ENCODE measurements at places on chromosomes 7 and 10.
A peak's percentile ranks its signal among the peaks of the same experiment; 100 is the strongest.

DNA sequence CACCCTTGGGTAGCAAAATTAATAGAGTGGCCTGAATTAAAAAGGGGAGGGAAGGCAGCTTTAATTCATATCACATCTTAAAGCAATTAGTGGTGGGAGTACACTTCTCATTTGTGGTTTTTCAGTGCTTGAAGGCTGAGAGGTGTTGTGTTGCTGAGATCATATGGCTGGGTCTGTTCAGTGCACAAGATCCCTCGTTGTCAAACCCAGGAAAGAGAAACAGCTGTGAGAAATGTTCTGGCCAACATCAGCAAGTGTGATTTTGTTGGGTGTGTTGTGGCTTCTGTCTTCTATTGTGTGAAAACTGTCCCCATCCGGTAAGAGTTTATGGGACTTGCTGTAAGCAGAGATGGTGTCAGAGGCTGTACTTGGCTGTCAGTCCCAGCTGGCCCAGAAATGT, 197.9 kb upstream of the BMPER start:
- DNase-seq, result no peak

- no peak for DNase-seq
Measured at GRCh38 chr7:74526780-74527179, 73.1 kb downstream of the GTF2IRD1 start.

DNA sequence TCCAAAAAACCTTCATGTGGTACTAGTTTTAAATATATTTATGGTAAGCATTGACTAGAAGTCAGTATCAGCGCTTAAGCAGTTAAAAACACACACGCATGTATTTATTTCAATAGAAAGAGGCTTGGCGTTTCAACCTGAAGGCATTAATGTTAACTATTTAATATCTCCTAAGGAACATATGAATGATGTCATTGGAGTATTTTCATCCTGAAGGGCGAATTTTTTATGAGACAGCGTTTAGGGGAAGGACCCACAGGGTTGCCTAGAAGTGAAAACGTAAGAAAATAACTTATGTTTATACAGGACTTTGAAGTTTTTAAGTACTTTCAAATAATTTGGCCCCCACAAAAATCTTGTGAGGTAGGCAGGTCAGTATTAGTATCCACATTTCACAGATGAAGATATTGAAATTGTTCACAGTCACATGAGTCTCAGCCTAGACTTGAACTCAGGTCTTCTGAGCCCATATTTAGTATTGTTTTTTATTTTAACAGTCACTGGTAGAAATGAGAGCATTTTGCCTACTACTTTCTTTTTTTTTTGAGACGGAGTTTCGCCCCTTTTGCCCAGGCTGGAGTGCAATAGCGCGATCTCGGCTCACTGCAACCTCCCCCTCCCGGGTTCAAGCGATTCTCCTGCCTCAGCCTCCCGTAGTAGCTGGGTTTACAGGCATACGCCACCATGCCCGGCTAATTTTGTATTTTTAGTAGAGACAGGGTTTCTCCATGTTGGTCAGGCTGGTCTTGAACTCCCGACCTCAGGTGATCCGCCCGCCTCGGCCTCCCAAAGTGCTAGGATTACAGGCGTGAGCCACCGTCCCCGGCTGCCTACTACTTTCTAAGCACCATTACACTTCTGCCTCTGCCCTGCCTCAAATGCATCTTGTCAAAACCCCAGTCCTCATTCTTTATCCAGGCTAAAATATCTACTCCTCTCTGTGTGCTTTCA, 1.8 kb downstream of the SLK start:
- DNase-seq, result no peak

- DNase-seq, result no peak
Measured at GRCh38 chr10:125878957-125879835, 1.9 kb downstream of the DHX32 start.

- no peak for DNase-seq
Measured at GRCh38 chr7:83593921-83594475, 54.9 kb downstream of the SEMA3E start.

GRCh38 chr10:5840314-5841307, 27.4 kb upstream of the GDI2 start:
- no peak for DNase-seq

DNA sequence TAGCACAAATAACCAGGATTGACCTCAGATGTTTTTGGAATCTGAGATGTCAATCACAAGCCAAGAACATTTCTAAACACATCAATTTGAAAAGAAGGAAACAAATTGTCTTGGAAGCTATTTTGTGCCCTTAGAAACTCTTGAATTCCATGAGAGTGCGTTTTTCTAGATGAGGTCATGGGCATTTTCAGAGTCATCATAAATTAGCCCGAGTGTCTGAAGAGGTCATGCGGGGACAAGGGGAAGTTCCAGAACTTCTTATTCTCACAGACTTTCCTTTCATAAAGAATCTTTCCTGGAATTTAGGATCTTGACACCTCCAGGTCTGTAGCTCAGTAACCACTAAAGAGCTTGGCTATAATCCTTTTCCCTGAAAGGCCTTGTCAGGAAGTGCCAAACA, 28.2 kb downstream of the IL2RA start:
- no peak for DNase-seq

DNA sequence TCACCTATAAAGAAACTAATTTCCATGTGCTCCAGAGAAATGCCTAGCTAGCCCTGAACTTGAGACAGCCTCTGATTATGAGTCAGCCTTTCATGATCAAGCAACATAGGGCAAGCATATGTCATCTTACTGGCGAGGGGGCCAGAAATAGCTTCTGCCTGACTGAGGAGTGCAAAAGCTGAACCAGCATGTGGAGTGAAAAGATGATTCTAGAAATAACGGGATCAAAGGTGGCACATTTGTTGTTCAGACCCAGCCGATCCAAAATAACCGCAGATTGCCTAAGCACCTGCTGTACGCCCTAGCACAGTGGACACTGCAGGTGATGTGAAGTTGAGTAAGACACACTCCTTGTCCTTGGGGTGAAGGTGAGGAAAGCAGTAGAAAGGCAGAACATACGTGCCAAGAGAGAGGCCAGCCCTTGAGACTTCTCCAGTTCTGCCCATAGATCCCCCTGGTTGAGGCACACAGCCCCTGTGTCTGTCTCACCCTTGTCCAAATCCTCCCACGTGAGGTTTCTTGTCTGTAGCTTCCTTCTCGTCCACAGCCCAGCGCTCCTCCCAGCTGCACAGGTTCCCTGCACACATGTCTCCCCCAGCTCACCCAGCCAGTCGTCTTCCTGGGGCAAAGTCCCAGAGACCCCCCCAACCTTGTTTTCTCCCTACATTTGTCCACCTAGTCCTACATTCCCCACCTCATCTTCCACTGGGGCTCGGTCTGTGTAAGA, 2.8 kb upstream of the BCL7B start:
- DNase-seq, result peak; percentile 63

DNA sequence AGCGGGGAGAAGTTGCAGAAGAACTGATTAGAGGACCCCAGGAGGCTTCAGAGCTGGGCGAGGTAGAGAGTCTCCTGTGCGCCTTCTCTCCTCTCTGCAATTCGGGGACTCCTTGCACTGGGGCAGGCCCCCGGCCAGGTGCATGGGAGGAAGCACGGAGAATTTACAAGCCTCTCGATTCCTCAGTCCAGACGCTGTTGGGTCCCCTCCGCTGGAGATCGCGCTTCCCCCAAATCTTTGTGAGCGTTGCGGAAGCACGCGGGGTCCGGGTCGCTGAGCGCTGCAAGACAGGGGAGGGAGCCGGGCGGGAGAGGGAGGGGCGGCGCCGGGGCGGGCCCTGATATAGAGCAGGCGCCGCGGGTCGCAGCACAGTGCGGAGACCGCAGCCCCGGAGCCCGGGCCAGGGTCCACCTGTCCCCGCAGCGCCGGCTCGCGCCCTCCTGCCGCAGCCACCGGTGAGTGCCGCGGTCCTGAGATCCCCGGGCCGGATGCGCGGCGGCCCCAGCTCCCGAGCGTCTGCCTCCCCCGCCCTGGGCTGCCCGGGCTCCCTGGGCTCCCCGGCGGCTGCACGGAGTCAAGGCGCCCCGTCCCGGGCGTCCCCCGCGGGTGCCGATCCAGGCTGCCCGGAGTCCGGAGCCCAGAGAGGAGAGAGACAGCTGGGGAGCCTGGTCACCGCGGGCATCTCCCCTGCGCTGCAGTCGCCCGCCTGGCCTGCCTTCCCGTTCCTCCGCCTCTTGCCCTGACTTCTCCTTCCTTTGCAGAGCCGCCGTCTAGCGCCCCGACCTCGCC, at the start of gene PLAU:
Gene PLAU (plus strand): TSS at position 369 of the 789 bp plus-strand sequence. CDS start 424 bp downstream, outside the sequence.
- DNase-seq, result peak; percentile 68

- DNase-seq, result no peak
Measured at GRCh38 chr10:132724446-132724845, 61.5 kb downstream of the NKX6-2 start.

GRCh38 chr10:21675157-21675796, 141.2 kb downstream of the MLLT10 start:
- peak; percentile 3 for DNase-seq

GRCh38 chr10:124162774-124163354, 69.5 kb upstream of the CHST15 start:
- DNase-seq, result no peak

- DNase-seq, result no peak
Measured at GRCh38 chr7:110612680-110613079, 478.2 kb upstream of the LRRN3 start.

All from bone marrow (tissue), 2 donors.